ENCODE measurements at places on chromosomes 2 and 18. TPM values are rescaled to one million over a fixed set of nuclear protein-coding genes. Genes with fewer than 3 reads are reported as not detected.

- no peaks in the 10 kb centered on the region for H3K36me3 ChIP-seq
- H3K27ac ChIP-seq = no peak overlapping the region
- no peaks in the 10 kb centered on the region for H3K27me3 ChIP-seq
- H3K4me1 ChIP-seq = no peaks in the 10 kb centered on the region
Measured at GRCh38 chr2:124704071-124704925, 679.2 kb downstream of the CNTNAP5 start.

GRCh38 chr2:51329512-51329911, 297.6 kb upstream of the NRXN1 start:
- DNase-seq = no peak
- H3K4me1 ChIP-seq = no peaks in the 10 kb centered on the region
- no peaks in the 10 kb centered on the region for H3K36me3 ChIP-seq
- no peak overlapping the region for H3K27ac ChIP-seq
- no peak overlapping the region for H3K4me3 ChIP-seq
- no peaks in the 10 kb centered on the region for H3K27me3 ChIP-seq

- no peak overlapping the region for H3K4me3 ChIP-seq
- no peaks in the 10 kb centered on the region for H3K4me1 ChIP-seq
- no peak overlapping the region for H3K27ac ChIP-seq
- no peak for DNase-seq
Measured at GRCh38 chr18:30192216-30192615, 850.3 kb downstream of the DSC3 start.

Gene PLB1
- total RNA-seq = 1.3 TPM

Gene MYCN
- total RNA-seq = 0.19 TPM

Gene NOSTRIN
- 1.0 TPM for total RNA-seq

DNA sequence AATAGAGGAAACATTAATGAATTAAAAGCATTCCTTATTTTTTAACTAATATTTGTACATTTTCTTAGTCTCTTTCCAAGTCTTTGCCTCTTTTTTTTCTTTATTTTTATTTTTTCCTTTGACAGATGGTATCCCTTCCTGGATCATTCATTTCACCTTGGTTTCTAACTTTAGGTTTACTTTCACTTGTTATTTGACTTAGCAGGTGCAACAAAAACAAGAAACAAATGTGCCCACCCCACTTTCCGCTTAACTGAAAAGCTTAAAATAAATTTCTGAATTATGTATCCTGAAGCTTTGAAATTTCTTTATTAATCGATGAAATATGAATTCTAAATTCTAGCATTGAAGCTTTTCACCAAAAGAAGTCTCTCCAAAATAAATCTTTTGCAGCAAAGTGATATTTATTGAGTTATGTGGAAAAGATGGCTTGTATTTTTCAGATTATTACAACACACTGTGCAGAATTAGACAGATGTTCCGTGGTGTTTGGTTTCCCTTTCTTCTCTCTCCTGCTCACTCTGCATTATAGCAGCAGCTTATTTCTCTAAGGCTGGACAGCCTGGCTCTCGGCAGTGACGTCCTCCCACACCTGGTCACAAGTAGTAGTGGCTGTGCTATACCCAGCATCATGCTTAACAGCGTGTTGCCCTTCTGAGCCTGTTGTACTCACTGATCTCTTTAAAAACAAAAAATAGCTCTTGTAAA, 99.1 kb upstream of the ZNF397 start:
- no peaks in the 10 kb centered on the region for H3K4me1 ChIP-seq
- H3K27ac ChIP-seq = no peak overlapping the region
- no peaks in the 10 kb centered on the region for H3K27me3 ChIP-seq
- peaks cover 38% of the 10 kb centered on the region for H3K36me3 ChIP-seq
- no peak for DNase-seq

GRCh38 chr2:177275743-177276055, 11.2 kb upstream of the NFE2L2 start:
- no peak for DNase-seq
- H3K4me1 ChIP-seq = no peaks in the 10 kb centered on the region
- H3K4me3 ChIP-seq = no peak overlapping the region
- no peaks in the 10 kb centered on the region for H3K27me3 ChIP-seq
- no peaks in the 10 kb centered on the region for H3K36me3 ChIP-seq

- peak; percentile 13 for DNase-seq
- H3K27me3 ChIP-seq = no peaks in the 10 kb centered on the region
- no peak overlapping the region for H3K4me3 ChIP-seq
- peaks cover 13% of the 10 kb centered on the region for H3K4me1 ChIP-seq
- no peak overlapping the region for H3K27ac ChIP-seq
Measured at GRCh38 chr2:109242654-109243331, 113.8 kb downstream of the SH3RF3 start.

Gene EEF1B2
- total RNA-seq = 1,132 TPM

Gene KCNIP3
- not detected for total RNA-seq

DNA sequence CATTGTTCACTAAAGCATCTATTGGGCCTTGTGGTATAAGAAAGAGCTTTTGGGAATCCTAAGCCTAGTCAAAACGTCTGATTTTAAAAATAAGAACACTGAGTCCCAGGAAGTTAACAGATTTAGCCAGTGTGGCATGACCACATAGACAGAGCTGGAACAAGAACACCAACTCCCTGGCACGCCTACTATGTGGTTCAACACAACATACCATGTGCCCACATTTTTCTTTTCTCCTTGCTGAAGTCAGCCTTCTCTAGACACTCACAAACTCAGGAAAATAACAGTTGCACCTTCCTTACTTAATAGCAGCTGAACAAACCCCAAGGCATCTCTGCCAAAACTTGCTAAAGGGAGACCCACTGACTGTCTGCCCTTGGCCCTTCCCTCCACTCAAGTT, 124.8 kb downstream of the C1D start:
- no peaks in the 10 kb centered on the region for H3K36me3 ChIP-seq
- H3K4me3 ChIP-seq = no peak overlapping the region

- H3K27ac ChIP-seq = no peak overlapping the region
- no peaks in the 10 kb centered on the region for H3K27me3 ChIP-seq
- no peak for DNase-seq
- no peaks in the 10 kb centered on the region for H3K4me1 ChIP-seq
Measured at GRCh38 chr2:8000870-8001269, 681.0 kb upstream of the ID2 start.

Gene IL18R1
- total RNA-seq = 9.1 TPM

GRCh38 chr2:190856985-190857384, 23.6 kb upstream of the GLS start:
- no peak overlapping the region for H3K4me3 ChIP-seq
- H3K27me3 ChIP-seq = no peaks in the 10 kb centered on the region
- no peak for DNase-seq

Gene CFAP65
- total RNA-seq = not detected

Gene CYP27C1
- not detected for total RNA-seq

DNA sequence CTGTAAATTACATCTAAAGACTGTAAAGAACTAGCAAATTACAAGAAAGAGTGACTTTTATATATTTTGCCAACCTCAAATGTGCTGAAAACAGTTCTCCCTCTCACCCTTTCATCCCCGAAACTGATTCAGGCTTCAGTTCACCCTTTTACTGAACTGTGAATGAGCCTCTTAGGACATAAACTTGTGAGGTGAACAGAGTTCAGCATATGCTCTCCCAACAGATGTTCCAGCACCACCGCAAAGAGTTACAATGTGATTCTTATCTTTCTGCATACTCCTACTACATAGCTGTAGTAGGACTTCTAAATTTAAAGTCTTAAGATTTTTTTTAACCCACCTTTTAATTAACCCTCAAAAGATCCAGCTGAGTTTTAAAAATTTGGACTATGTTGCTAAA, 1.2 kb upstream of the ZCCHC2 start:
- peaks cover 22% of the 10 kb centered on the region for H3K4me1 ChIP-seq

- H3K4me1 ChIP-seq = no peaks in the 10 kb centered on the region
- no peak overlapping the region for H3K4me3 ChIP-seq
- DNase-seq = no peak
- no peaks in the 10 kb centered on the region for H3K36me3 ChIP-seq
- H3K27me3 ChIP-seq = no peaks in the 10 kb centered on the region
Measured at GRCh38 chr2:81234711-81235110, 930.2 kb upstream of the LRRTM1 start.

DNA sequence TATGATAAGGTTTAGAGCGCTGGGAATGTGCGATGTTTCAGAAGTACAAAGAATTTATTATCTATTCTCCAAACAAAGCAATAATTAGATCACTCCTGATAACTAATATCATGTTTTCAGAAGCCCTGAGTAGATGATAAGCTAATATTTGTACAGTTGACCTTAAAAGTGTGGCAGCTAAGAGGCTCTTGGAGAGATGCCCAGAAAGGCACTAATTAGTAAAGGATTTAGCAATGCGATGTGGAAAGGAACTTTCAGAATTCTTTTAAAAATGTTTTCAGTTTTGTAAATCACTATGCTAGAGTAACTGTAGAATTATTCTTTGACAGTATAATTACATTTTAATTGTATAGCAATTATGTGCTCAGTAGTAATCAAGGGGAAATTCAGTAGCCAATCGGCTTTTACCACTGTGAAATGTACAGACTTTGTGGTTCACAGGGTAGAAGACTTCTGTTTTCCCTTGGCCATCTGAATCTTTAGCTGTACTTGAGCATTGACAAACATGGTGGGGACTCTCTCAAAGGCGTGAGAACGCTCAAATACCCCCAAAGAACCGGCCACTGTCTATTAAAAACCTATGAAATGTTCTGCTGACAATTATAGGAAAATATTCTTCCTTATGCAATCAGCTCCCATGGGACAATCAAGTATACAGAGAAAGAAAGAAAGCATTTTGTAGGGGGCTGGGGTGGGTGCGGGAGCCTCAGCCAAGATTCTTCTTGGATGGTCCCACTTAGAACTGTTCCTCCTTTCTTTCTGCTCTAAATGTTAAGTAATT, 262.8 kb upstream of the AGAP1 start:
- no peaks in the 10 kb centered on the region for H3K4me1 ChIP-seq
- H3K27ac ChIP-seq = no peak overlapping the region
- H3K36me3 ChIP-seq = no peaks in the 10 kb centered on the region
- no peak overlapping the region for H3K4me3 ChIP-seq
- no peak for DNase-seq
- no peaks in the 10 kb centered on the region for H3K27me3 ChIP-seq

DNA sequence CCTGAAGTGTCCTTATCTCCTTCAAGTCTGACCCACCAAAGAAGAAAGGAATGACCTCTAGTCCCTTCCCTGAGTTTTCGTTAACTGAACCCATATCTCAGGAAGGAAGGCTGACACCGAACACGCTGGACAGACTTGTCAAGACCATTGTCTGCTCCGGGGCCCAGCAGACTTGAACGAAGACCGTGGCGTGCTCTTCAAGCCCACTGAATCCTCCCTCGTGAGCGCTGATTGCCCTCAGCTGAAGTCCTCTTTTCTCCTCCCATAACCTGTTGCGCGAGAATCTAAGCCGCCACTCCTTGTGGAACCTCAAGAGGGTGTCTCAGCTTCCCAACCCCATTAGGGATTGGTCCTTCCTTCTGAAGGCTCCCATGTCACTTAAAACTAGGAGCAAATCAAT, 634 bp upstream of the CNDP1 start:
- DNase-seq = no peak
- no peaks in the 10 kb centered on the region for H3K27me3 ChIP-seq
- H3K36me3 ChIP-seq = no peaks in the 10 kb centered on the region

Gene STAT4
- 77.1 TPM for total RNA-seq

DNA sequence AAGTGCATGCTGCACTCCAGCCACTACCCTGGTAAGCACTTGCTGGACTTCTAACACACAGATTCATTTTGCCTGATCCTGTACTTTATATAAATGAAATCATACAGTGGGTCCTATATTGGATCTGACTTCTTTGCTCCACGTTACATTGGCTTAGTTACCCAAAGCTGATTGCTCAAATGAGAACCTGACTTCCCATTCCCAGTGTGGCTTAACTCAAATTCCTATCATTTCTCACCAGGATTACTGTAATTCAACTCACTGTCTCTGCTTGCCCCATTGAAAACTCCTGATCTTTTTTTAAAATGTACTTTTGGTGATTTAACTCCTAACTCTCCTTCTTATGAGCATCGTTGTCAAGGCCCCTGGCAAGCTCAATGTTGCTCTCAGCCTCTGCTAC, 1.4 kb downstream of the RSAD2 start:
- peak overlapping the region; percentile 56 for H3K4me3 ChIP-seq
- H3K36me3 ChIP-seq = no peaks in the 10 kb centered on the region
- no peaks in the 10 kb centered on the region for H3K27me3 ChIP-seq
- no peak overlapping the region for H3K27ac ChIP-seq
- H3K4me1 ChIP-seq = peaks cover 25% of the 10 kb centered on the region
- DNase-seq = no peak

- H3K36me3 ChIP-seq = peaks cover 17% of the 10 kb centered on the region
- H3K4me3 ChIP-seq = no peak overlapping the region
- DNase-seq = no peak
- H3K4me1 ChIP-seq = no peaks in the 10 kb centered on the region
Measured at GRCh38 chr2:159375241-159375640, 88.7 kb upstream of the WDSUB1 start.

- no peaks in the 10 kb centered on the region for H3K27me3 ChIP-seq
- no peak overlapping the region for H3K27ac ChIP-seq
Measured at GRCh38 chr2:206115026-206115578, 29.1 kb upstream of the INO80D start.

DNA sequence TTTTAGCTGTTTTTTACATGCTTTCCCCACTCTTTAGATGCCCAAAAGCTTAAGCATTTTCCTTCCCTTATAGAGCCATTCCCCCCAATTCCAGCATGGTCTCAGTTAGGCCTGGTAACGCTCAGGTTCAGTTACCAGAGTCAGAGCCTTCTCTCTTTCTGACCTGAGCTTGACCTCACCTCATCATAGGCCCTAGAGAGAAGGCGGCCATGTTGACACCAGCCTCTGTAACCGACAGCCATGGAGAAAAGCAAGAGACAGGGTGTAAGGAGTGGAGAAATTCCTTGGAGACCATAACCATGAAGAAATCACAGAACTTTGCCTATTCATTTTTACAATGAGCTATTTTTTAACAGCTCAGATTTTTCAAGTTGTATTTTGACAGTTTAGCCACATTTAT, 99.4 kb downstream of the RTN4 start:
- H3K27ac ChIP-seq = no peak overlapping the region
- no peak overlapping the region for H3K4me3 ChIP-seq
- no peaks in the 10 kb centered on the region for H3K36me3 ChIP-seq
- H3K27me3 ChIP-seq = no peaks in the 10 kb centered on the region
- H3K4me1 ChIP-seq = no peaks in the 10 kb centered on the region

DNA sequence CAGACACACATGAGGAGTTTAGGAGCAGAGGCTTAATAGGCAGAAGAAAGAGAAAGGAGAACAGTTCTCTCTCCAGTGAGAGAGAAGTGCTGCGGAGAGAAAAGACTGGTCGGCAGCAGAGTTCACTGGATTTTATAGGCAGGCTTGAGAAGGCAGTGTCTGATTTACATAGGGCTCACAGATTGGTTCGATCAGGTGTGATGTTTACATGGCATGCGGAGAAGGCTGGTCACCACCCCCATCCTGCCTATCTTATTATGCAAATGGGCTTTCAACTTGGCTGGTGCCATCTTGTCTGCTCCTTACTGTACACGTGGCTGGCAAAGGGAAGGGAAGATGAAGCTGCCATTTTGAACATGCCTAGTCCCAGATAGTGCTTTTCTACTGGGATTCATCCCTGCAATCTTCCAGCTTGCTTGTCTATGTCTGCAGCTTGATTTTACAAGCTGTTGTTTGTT, 113.4 kb downstream of the AP1S3 start:
- H3K27me3 ChIP-seq = no peaks in the 10 kb centered on the region
- H3K36me3 ChIP-seq = no peaks in the 10 kb centered on the region
- no peak for DNase-seq
- no peaks in the 10 kb centered on the region for H3K4me1 ChIP-seq
- no peak overlapping the region for H3K27ac ChIP-seq

Gene STK17B
- 648 TPM for total RNA-seq
